Hepatic stellate cell (primary cell): ENCODE measurements at places on chromosomes 7 and 10.

- no peak for DNase-seq
These were observed 67.4 kb upstream of the SLC35G1 start for GRCh38 chr10:93826355-93826754.

DNA sequence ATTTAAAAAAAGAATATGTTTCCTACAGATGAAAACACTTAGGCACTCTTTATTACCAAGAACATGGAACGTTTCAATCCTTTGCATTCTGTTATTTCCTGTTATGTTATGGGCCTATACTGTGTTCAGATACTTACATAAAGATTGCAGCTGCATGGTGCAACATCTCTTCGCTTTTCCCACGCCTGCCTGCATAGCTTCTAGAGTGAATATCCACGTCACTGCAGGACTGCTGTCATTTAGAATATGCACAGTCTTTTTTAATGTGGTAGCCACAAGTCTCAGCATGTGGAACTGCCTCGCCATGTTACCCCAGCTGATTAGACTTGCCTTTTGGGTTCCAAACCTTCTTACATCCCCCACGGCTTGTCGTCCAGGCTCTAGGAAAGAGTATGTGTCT lies 69.6 kb upstream of the GATA3 start:
- no peak for DNase-seq

GRCh38 chr7:81013083-81013817 lies 94.4 kb upstream of the SEMA3C start:
- no peak for DNase-seq

DNA sequence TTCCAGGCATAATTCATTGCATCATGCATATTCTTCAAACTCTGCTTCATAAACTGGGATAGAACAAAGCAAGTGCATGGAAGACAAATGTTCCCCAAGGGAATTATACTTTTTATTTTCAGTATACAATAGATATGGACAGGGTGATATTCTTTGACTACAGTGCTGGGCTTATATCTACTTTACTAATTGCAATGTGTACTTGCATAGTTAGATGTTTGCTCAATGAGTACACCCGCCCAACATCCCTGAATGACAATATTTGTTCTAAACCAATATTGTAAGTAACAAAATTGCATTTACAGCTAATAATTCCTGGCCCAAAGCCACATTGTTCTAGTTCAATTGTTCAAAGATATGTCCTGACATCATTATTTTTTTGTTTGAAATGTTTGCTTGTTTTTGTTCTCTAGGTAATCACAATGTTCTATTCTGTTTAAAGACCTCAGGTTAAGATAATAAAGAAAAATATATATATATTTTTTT lies 171.4 kb downstream of the PTN start:
- DNase-seq = no peak

- no peak for DNase-seq
These were observed 121.4 kb upstream of the INHBA start for GRCh38 chr7:41824284-41824683.

GRCh38 chr7:69813637-69814240 lies 215.5 kb downstream of the AUTS2 start:
- DNase-seq = no peak

DNA sequence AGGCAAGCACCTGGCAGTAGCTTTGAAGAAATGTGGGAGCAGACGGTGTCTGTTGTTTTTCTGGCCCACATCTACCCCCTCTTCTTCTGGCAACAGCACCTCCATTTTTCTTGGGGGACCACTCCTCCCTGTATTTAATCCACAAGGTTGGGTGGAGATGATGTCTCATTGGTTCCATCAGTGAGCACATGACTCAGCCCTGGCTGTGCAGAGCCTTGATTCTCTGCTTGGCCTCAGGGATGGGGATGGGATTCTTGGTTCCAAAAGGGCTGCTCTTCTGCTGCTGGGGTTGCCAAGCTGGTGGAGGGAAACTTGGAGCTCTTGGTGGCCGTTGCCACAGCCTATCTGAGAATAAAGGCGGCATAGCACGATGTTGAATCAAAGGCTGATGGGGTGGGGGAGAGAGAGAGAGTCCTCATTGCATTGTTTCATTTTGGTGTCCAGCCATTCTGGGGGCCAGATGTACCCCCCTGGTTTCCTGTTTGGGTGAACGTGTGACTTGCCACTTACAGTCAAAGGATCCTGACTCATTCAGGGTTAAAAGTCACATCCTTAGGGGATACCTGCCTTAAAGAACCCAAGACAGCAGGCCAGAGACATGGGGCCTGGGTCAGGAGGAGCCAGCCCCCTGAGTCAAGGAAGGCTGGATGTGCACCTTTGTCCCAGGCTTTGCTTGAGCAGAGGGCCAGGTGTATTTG lies 25.9 kb downstream of the GRK5 start:
- DNase-seq = no peak
